ENCODE measurements at places on chromosomes 12 and 14.

- no peak for DNase-seq
These were observed 343.4 kb upstream of the USP15 start for GRCh38 chr12:61916831-61917230.

DNA sequence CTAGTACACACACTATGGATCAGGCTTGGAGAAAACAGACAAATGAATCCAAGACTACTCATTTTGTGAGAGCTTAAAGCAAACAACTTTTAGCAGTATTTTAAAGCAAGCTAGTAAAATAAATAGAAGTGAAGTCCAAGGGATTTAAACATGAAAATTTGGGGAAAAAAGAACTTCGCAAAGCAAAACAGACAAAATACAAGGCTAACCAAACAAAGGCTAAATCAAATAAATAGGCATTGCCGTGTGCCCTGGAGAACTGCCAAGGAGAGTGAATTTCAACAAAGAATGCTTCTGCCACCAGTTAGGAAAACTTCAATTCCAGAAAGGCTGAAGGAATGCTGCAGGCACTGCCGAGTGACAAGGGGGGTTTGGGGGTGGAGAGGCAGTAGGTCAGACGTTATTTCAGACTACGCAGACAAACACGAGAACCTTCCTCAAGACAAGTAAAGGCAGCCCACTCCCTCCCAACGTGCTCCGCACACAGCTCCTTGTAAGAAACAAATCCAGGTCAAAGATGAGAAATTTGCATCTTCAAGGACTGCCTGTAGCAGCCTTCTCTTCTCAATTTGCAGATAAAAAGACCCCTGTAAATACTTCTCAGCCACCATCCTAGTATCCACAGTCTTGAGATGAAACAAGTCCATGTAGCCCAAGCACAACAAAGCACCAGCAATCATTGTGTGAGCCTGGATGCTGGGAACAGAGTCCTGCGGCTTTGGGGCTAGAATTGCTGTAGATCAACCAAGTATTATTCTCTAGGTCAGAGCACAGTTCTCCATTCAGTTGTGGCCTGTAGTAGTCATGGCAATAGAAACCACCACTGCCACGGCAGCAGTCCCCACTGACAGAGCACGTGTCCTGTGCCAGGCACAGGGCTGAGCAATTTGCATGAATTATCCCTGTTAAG lies 43.3 kb downstream of the EFCAB11 start:
- DNase-seq = no peak

GRCh38 chr14:71995741-71996140 lies 63.5 kb downstream of the RGS6 start:
- no peak for DNase-seq

- DNase-seq = no peak
These were observed 389.6 kb upstream of the DDHD1 start for GRCh38 chr14:53542732-53543131.

- DNase-seq = peak; percentile 76
These were observed 67.3 kb downstream of the SPTB start for GRCh38 chr14:64812412-64812811.

- no peak for DNase-seq
These were observed 12.1 kb downstream of the PSMC1 start for GRCh38 chr14:90268420-90268819.

- DNase-seq = no peak
These were observed 621.9 kb downstream of the LRFN5 start for GRCh38 chr14:42228611-42229010.

- no peak for DNase-seq
These were observed 179.0 kb downstream of the LRFN5 start for GRCh38 chr14:41785696-41786095.

DNA sequence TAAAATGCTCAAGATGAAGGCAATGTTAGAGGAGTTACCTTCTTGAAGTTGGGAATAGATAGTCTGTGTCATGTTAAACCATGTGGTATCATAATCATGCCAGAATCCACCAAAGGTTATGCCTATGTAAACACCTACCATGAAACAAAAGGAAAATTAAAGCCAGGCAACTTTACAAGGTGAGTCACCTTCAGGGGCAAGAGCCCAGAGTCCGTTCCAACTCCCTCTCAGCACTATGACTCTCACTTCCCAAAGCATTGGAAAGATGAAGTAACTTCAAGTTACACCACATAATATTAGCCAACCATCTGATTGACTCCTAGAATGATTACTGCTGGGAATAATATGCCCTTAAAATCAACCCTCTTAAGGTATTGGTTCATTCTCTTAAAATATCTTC lies 38.5 kb downstream of the CATSPERB start:
- DNase-seq = no peak

DNA sequence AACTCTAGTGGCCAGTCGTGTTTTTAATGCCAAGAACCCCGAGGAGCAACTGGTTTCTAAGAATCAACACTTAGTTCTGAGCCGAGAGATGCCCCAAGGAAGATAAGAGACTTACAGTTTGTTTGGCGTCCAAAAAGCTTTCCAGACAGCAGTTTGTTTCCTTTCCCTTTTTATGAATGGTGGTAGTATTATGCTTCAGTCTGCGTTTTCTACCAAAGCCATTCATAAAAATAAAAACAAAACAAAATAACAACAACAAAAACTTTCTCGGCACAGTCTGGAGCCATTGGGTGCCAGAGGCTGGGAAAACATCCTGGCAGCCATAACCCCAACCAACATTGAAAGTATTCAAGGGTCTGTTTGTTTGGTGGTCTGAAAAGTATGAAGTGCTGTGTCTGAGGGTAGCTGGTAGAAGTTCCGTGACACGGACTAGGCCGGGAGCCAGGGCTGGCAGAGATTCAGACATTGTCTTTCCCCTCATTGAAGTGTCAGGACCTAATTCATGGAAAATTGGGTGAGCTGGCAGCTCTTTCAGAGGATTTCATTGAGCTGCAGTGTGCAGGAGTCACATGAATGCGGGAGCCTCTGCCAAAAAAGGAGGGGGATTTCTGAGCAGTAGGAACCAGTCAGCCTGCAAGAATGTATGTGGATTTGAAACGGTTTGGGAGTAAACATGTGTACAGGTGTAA lies 124.2 kb downstream of the HMGA2 start:
- DNase-seq = no peak

GRCh38 chr12:80040075-80040738 lies 59.1 kb upstream of the OTOGL start:
- no peak for DNase-seq

DNA sequence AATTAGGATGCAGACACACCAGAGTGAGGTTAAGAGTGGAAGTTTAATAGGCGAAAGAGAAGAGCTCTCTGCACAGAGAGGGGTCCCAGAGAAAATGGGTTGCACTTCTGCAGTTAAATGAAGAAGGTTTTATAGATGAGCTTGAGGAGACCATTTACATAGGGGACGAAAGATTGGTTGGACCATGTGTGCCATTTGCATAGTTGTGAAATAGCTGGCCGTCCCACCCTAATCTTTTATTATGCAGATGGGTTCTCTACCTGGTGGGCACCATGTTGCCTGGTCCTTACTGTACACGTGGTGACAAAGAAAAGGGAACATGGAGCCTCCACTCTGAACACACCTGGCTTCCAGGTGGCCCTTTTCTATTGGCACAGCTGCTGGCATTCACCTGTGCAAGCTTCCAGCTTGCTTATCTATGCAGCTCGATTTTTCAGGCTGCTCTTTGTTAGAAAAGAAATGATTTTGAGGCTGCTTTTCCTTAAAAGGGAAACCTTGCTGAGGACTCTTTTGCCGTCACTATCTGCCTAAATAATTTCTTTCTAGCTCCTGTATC lies 67.1 kb upstream of the SRSF5 start:
- DNase-seq = no peak

DNA sequence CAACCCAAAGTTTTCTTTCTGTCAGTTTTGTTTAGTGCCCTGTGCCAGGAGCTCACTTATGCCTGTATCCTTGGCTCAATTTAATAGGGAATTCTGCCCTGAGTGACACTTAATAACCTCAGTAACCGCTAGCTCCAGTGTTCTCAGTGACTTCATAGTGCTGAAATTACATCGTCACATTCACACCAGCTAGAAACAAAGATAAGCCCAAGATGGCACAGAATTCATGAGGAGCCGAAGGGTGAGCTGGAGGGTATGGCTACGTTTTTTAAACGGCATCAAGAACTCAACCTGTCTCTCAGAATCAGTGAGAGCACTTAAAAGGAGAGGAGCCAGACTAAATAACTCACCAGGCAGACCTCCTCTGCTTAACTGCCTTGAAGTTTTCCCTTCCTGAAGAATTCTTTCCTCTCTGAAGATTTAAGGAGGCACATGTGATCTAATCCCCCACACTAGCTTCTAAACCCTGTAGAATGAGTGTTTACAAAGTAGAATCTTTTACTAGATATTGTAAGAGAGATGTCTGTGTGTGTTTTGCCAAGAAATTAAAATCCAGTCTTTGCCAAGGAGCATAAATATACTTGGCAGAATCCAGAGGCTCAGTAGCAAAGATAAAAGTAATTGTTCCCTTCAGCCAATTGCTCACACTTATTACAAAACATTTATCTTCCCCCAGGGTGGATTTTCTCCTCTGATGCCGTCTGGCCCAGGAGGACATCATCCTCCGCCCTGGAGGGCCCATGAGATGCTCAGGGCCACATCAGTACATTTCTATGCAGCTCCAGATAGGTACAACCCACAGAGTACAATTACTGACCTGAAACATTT lies 37.3 kb downstream of the PTGER2 start:
- DNase-seq = no peak

GRCh38 chr12:94250130-94250529 lies 101.8 kb downstream of the PLXNC1 start:
- DNase-seq = no peak

DNA sequence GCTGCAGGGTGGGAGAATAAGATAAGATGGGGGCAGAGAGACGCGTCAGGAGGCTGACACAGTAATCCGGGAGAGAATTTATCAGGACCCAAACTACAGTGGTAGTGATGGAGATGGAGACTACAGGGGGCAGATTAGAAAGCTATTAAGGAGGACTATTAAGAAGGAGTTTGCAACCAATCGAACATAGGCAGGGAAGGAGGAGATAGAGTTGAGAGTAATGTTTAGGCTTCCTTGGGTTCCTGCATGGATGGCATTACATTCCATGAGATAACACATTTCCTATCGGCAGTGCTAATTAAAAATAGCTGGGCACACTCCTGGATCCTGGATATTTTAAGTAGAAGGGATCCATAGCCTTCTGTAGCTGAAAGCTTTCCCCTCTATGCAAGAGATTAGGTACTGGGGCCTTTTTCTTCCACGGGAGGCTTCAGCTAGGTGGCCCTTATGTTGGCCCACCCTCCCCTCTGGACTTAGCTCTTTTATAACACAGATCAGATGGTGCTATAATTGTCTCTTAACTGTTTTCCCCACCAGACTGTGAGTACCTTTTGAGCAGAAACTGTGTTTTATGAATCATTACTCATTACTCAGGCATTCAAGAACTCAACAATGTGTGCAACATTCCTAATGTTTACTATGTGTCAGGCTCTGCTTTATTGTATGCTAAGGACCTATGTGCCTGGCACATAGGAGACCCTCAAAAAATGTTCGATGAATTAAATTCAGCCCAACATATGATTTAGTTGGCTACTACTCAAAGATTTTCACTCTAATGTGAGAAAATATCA lies 113.0 kb downstream of the RMST start:
- no peak for DNase-seq

DNA sequence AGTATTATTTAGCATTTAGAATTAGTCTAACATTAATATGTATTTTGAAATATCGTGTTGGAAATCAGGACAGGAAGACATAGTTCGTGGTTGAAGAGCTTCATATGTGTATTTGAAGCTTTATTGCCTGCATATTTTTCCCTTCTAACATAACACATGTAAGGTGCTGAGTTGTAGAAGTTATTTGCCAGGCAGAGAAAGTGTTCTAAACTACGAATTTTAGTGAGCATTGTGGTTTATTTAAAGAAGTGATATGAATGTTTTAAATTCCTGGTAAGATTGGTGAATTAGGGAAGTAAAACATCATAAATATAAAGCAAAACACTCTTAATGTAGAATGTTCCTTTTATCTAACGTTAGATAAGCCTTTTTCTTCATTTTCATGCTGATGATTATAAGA lies 2.5 kb downstream of the RASSF3 start:
- no peak for DNase-seq

GRCh38 chr12:31773223-31773750 lies 44.5 kb upstream of the AMN1 start:
- no peak for DNase-seq

DNA sequence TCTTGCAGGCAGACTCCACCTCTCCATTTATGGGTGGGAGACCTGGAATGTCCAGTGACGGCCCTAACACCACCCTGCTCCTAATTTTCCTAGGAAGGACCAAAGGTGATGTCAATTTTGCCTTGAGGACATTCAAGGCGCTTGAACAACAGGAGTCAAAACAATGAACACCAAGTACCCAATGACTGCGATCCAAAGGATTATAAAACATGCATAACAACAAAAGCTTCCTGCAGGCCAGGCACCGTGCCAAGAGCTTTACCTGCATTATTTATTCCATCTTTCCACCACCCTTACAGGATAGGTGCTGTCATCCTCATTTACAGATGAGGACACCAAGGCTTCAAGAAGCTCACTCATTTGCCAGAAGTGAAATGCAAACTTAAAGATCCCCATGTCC lies 15.2 kb upstream of the FOXN3 start:
- DNase-seq = no peak

DNA sequence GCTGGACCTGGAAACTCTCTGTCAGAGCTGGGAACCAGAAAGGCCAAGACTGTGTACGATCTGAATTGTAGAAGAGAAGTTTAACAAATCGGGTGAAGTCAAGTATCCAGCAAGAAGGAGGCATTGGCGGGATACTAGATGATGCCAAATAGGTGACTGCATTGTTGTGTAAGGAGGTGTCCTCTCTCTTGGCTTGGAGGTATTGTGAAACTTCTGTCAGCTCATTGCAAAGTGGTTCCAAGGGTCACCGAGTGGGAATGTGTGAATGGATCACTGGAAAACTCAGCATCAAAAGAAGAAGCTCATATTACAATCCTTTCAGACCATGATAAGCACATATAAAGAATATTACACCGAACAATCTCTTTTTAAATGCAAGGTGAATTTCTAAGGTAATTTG lies 11.7 kb downstream of the NAV3 start:
- DNase-seq = no peak

DNA sequence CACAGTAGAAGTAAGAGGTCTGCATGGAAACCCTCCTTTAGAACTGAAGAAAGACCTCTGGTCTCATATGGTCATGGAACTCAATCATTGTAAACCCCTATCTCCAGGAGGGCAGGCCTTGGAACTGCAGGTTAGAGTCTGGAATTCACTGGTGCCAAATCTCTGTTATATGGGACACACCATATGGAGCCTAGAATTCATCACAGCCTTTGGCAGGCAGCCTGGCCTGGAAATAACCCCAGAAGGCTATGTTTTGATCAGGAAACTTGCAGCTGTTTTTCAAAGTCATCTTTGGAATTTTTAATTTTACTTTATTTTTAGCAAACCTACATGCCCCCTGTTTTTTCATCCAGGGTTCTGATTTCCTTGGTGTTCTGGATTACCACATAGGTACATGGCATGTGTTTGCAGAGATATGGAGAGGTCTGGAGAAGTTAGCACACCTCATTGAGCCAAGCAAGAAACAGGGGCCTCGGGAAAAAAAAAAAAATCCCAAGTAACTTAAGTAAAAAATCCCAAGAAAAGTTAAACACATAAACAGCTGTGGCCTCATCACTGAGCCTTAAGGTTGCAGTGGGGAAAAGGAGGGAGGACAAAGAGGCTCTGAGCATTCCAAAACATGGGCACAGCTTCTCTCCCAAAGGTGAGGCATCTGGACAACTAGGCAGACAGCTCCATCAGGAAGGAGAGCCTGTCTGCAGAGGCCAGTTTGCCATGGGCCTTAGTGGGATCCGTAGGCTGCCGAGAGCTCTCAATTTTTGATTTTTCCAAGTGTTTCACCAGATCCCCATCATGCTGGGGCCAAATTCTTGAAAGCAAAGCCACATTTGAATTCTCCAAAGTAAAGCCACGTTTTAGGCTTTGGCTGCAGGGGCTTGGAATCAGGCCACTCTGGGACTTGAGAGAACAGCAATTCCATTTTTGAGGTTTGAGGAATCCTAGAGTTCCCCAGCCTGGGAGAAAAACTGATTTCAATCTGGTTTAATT lies 339.6 kb upstream of the TBX3 start:
- DNase-seq = no peak

All from activated effector memory CD4-positive, alpha-beta T cell treated with anti-CD3 and anti-CD28 coated beads, Interleukin-2, amount 50 U/mL, for 16 hours (primary cell).